Cardiac muscle cell (in vitro differentiated cells and primary cell): ENCODE measurements at places on chromosomes 5 and 9.

DNA sequence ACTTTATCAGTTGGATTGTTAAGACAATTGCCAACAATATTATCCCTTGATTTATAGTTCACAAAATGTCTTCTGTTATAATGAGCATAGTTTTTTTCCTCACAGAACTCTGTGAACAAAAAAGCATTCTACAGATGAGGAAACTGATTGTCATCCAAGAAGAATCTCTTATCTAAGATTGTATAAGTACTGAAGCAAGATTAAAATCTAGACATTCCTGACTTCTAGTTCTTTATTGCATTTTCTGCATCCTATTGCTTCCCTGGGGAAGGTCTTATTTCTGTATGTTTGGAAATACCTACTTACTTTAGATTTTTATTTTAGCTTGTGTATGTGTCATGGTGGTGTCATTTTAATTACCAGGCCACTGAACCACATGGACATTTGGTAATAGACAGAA lies 884.9 kb upstream of the WWC1 start:
- no peak for DNase-seq

- DNase-seq = no peak
Measured at GRCh38 chr5:79225441-79225840, 10.5 kb upstream of the JMY start.

DNA sequence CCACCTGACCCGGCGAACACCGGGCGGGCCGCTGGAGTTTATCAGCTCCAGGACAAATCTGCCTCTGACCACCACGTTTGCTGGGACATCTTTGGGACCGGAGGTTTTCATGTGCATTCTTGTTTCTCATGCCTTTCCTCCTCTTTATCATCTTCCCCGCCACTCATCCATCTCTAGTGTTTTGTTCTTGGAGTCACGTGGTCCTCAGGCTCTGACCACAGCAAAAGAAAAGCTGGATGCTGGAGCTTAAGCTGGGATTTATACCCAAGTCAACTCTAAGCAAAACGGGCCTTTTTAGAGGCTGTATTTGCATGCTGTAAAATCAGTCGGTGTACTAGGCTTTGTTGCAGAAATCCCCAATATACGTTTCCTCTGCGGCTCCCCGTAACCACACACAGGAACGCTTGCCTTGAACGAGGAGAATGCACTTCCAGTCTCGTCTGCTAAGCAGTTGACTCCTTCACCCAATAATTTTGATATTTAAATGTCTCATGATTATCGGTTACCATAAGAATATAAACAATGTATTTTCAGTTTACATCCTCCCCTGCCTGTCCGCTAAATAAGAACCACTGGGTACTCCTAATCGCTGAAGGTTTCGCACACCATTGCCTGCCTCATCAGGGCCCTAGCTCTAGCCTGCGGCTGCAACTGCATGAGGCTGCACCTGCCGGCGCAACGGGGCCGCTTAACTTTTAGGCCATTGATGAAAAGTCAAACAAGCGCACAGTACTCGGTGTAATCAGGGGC lies 560 bp upstream of the NDUFS6 start:
- peak; percentile 20 for DNase-seq

GRCh38 chr5:3891113-3891512 lies 295.5 kb downstream of the IRX1 start:
- DNase-seq = no peak

DNA sequence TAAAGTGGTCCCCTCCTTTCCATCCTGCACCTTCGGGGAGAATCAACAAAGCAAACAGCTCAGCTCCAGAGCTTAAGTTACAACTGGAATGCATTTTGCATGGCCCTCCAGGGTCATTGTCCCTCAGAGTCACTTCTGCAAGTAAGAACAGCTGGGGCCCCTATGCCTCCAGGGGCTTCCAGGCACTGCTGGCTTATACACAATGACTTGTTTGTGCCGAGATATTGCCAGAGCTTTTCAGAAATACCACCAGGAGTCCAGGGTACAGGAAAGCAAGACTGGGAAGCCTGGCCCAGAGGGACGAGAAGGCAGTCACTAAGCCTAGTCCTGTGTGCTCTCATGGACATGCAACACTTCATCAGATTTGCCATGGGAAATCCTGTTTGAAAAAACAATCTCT lies 11.3 kb downstream of the FRMD3 start:
- DNase-seq = no peak

- DNase-seq = no peak
Measured at GRCh38 chr9:135533674-135534073, 12.3 kb upstream of the OBP2A start.

GRCh38 chr9:92563116-92564100 lies 27.6 kb upstream of the ECM2 start:
- no peak for DNase-seq

- no peak for DNase-seq
Measured at GRCh38 chr9:137739371-137740309, 120.8 kb downstream of the EHMT1 start.

GRCh38 chr5:56737002-56737621 lies 78.2 kb upstream of the MAP3K1 start:
- no peak for DNase-seq

- DNase-seq = no peak
Measured at GRCh38 chr5:116009806-116010205, 22.5 kb upstream of the ARL14EPL start.

DNA sequence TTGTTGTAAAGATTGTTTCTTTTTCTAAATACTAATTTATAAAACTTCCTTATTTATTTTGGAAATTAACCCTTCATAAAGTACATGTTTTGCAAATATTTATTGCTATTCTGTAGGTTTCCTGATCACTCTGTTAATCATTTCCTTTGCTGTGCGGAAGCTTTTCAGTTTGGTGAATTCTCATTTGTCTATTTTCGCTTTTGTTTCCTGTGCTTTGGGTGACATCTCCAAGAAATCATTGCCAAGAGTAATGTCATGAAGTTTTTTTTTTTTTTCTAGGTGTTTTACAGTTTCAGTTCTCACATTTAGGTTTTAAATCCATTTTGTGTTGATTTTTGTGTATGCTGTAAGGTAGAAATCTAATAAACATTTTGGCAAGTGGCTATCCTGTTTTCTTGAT lies 1899.8 kb upstream of the ACO1 start:
- no peak for DNase-seq
